Activated T-cell treated with anti-CD3 and anti-CD28 coated beads, Interleukin-2, amount 50 U/mL, for 24 hours (primary cell): ENCODE measurements at places on chromosomes 2 and 18.

GRCh38 chr2:10042301-10043161 lies 819 bp upstream of the KLF11 start:
- peaks cover 8% of the 10 kb centered on the region for H3K36me3 ChIP-seq
- peaks cover 21% of the 10 kb centered on the region for H3K4me1 ChIP-seq
- H3K4me3 ChIP-seq: peak overlapping the region; percentile 69
- H3K27ac ChIP-seq: peak overlapping the region; percentile 88
- peak; percentile 57 for DNase-seq

DNA sequence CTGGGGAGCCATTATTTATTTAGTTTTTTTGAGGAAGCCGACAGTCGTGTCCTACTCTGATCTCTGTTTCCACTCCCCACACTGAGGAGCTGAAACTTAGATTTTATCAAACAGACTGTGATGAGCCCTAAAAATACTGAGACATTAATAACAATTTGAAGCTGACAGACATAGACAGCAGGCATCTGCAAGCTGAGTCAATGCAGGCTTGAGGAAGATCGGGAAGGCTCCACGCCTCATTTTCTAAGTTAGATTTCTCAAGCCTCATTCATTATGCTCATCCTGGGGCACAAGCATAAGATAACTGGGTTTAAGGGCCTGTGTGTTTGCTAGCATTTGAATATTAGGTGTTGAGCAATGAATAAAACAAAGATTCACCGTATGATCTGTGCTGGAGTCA lies 26.3 kb downstream of the EFR3B start:
- H3K4me1 ChIP-seq: peaks cover 9% of the 10 kb centered on the region
- H3K36me3 ChIP-seq: no peaks in the 10 kb centered on the region
- H3K27me3 ChIP-seq: no peaks in the 10 kb centered on the region
- no peak overlapping the region for H3K4me3 ChIP-seq
- no peak overlapping the region for H3K27ac ChIP-seq

- peaks cover 2% of the 10 kb centered on the region for H3K4me1 ChIP-seq
- DNase-seq: no peak
- H3K27me3 ChIP-seq: no peaks in the 10 kb centered on the region
- H3K4me3 ChIP-seq: no peak overlapping the region
- no peak overlapping the region for H3K27ac ChIP-seq
Measured at GRCh38 chr18:3481696-3482210, 31.8 kb downstream of the TGIF1 start.

DNA sequence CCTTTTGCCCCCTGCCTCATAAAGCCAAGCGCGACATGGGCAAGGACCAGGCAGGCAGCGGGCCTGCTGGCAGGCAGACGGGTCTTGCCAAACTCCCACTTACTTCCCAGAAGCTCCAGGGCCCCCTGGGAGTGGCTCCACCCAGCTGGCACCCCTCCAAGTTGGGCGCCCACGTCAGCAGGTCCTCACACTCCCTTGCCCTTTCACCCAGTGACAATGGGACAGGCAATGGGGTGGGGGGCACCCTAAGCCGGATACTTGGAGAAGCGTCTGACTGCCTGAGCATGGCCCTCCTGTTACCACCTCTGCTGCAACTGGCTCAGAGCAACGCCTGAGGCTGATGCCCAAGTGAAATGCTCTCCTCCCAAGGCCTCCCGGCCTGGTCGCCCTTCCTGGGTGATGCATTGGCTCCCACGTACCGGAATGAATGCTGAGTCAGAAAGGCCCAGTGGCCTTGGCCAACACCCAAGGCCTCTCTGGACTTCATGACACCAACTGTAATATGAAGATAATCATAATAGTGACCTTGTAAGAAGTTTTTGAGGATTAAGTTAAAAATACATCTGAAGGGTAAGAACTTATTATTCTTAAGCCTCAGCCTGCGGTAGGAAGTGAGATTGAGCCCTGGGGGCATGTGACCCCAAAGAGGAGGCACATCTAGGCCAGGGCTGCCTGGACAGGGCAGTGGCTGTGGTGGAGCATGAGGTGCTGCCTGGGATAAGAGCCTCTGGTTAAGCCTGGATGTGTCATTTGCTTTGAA lies 31.6 kb downstream of the KCNK3 start:
- H3K4me3 ChIP-seq: no peak overlapping the region
- no peak overlapping the region for H3K27ac ChIP-seq
- no peak for DNase-seq
- H3K4me1 ChIP-seq: no peaks in the 10 kb centered on the region
- H3K27me3 ChIP-seq: peaks cover 19% of the 10 kb centered on the region
- no peaks in the 10 kb centered on the region for H3K36me3 ChIP-seq

GRCh38 chr2:134453973-134454372 lies 200.1 kb downstream of the MGAT5 start:
- H3K27me3 ChIP-seq: no peaks in the 10 kb centered on the region
- H3K27ac ChIP-seq: no peak overlapping the region
- H3K36me3 ChIP-seq: peaks cover 46% of the 10 kb centered on the region
- no peaks in the 10 kb centered on the region for H3K4me1 ChIP-seq

DNA sequence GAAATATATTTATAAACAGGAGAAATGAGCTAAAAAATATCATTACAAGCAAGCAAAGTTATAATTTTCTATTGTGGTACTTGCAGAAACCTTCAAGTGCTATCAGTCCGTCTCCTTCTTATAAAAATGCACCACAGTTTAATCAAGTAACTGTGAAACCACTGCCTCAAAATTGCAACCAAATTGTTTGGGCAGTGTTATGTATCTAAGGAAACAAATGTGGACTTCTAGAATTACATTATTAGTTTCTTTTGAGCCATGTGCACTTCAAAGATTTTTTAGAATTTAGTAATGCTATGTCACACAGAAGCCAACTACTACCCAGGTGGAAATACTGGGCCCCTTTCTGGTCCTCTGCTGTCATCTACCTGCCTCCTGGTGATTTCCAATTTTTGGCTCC lies 495.6 kb downstream of the NYAP2 start:
- H3K4me3 ChIP-seq: no peak overlapping the region
- DNase-seq: no peak
- peaks cover 27% of the 10 kb centered on the region for H3K27me3 ChIP-seq
- no peaks in the 10 kb centered on the region for H3K4me1 ChIP-seq
- no peaks in the 10 kb centered on the region for H3K36me3 ChIP-seq
- no peak overlapping the region for H3K27ac ChIP-seq

DNA sequence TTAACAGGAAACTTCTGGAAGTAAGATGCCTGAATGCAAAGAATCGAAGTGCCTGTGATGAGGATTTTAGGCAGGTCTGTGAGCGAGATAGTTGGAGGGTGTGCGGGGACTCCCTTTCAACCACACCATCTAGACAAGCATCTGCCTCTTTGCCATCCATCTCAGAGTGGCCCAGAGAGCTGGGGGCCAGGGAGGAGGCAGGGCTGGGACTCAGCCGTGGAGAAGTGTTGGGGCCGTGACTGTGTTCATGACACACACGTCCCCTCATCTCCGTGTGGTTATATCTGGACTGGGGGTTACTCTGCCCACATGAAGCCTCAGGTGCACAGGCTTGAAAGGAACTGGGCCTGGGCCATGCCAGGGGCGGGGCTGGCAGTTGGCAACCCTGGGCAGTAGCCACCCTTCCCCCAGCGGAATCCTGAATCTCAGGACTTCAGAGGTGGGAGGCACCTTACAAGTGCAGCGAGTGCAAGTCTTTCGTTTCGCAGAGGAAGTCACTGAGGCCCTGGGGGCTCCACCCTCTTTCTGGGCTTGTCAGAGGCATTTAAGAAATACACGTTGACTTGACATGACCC lies 112.5 kb downstream of the SLC4A3 start:
- DNase-seq: no peak
- peaks cover 8% of the 10 kb centered on the region for H3K27me3 ChIP-seq
- H3K4me1 ChIP-seq: no peaks in the 10 kb centered on the region

- no peaks in the 10 kb centered on the region for H3K27me3 ChIP-seq
- no peak overlapping the region for H3K27ac ChIP-seq
- no peaks in the 10 kb centered on the region for H3K36me3 ChIP-seq
- H3K4me3 ChIP-seq: no peak overlapping the region
- DNase-seq: peak; percentile 55
Measured at GRCh38 chr2:109057686-109058085, 68.7 kb upstream of the EDAR start.

GRCh38 chr2:170341684-170342623 lies 164.0 kb downstream of the MYO3B start:
- H3K4me3 ChIP-seq: no peak overlapping the region
- H3K27ac ChIP-seq: no peak overlapping the region
- no peaks in the 10 kb centered on the region for H3K36me3 ChIP-seq
- H3K27me3 ChIP-seq: peaks cover 4% of the 10 kb centered on the region

DNA sequence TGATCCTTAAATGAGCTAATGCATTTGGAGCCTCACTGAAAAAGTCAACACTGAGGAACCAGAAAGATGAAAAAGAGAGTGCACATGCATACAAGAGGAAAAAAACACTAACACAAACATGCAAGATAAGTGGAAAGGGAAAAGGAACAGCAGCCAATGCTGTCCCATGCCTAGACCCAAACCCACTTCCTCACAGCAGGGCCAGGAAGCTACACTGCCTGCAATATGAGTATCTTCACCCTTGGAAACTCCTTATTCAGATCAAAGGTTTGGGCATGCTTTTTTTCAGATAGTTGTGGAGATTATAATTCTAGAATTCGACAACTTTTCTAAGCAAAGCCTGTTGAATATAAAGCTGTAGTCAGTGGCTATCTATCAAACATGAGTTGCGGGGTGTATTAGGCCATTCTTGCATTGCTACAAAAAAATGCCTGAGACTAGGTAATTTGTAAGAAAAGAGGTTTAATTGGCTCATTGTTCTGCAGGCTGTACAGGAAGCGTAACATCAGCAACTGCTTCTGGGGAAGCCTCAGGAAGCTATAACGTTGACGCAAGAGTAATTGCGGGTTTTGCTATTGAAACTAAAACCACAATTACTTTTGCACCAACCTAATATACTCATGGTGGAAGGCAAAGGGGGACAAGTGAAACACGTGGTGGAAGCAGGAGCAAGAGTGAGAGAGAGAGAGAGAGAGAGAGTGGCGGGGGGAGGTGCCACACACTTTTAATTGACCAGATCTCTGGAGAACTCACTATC lies 138.2 kb downstream of the MBD2 start:
- DNase-seq: no peak
- peaks cover 14% of the 10 kb centered on the region for H3K4me1 ChIP-seq
- no peaks in the 10 kb centered on the region for H3K36me3 ChIP-seq
- peak overlapping the region; percentile 57 for H3K27ac ChIP-seq

- H3K4me3 ChIP-seq: no peak overlapping the region
- no peaks in the 10 kb centered on the region for H3K4me1 ChIP-seq
- no peak overlapping the region for H3K27ac ChIP-seq
- no peaks in the 10 kb centered on the region for H3K36me3 ChIP-seq
Measured at GRCh38 chr2:158815166-158815565, 20.0 kb downstream of the DAPL1 start.

- H3K4me1 ChIP-seq: no peaks in the 10 kb centered on the region
- H3K27ac ChIP-seq: no peak overlapping the region
- no peak for DNase-seq
- H3K27me3 ChIP-seq: peaks cover 5% of the 10 kb centered on the region
- H3K36me3 ChIP-seq: no peaks in the 10 kb centered on the region
Measured at GRCh38 chr2:135030826-135031225, 16.4 kb downstream of the MAP3K19 start.

DNA sequence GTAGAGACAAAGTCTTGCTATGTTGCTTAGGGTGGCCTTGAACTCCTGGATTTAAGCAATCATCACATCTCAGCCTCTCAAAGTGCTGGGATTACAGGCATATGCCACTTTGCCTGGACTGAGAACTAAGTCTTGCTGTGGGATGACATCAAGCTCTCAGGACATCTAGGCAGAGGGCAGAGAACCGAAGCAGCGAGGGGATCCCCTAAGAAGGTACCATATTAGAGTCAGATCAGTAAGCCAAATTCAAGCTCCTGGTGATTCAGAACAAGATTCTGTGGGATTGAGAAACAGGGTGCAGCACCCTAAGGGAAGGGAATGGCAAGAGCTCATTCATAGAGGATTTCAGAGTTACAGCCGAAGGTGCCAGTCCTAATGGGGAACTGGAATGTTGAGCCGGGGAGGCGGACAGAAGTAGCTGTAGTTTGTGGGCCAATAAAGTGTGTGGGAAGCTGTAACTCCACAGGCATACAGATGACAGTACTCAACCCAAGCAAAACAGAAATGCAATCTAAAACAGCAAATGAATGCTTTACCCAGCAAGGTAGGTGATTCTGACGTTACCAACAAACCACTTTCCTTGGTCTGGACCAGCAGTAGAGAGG lies 30.9 kb downstream of the EPHA4 start:
- no peak overlapping the region for H3K4me3 ChIP-seq
- no peak overlapping the region for H3K27ac ChIP-seq
- H3K27me3 ChIP-seq: no peaks in the 10 kb centered on the region

DNA sequence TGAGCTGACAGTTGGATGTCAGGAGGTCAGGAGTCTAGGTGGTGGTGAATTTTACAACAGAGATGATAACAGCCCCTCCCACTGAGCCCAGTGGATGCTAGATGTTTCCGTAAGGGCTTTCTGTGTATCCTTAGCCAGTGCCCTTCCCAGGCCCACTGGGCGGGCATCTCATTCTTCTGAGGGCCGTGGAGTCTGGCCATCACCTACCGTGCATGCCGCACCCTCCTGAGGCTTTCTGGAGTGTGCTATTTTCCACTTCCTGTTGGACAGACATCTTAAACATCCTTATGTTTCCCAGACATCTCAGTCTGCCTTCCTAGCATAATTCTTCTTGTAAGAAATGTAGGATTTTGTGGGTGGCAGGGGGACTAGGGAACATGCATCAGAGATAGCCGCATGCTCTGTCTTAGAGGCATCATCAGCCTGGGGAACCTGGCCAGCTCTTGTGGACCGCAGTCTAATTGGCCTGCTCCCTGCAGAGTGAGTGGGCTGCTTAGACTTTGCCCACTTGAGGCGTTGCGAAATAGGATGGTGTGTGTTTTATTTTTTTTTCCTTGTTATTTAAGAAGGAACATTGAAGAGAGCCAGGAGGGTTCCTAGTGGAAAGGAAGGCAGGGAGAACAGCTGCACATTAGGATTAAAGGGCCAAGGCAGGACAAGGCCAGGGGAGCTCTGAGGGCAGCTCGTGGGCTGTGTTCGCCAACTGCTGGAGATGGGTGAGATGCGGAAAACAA lies 135.8 kb downstream of the SH3RF3 start:
- H3K27me3 ChIP-seq: no peaks in the 10 kb centered on the region
- no peak for DNase-seq
- no peak overlapping the region for H3K4me3 ChIP-seq
- H3K36me3 ChIP-seq: no peaks in the 10 kb centered on the region
- H3K27ac ChIP-seq: no peak overlapping the region
- peaks cover 5% of the 10 kb centered on the region for H3K4me1 ChIP-seq

DNA sequence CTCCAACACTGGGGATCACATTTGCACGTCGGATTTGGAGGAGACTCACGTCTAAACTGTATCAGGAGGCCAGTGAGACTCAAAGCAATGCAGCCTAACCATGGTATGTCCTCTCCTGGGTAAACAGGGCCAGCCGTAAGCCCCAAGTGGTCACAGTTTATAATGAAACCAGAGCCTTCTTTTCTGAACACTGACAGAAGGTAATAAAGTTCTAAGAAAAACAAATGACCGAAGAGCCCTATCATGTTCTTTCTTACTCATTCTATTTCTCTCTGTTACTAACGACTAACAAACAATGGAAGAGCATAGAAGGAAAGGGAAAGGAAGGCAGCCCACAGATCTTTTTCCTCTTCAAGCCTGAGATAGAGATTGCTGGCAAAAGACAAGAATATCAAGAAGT lies 796.8 kb upstream of the SOX11 start:
- H3K27me3 ChIP-seq: no peaks in the 10 kb centered on the region
- H3K36me3 ChIP-seq: no peaks in the 10 kb centered on the region
- no peak overlapping the region for H3K4me3 ChIP-seq

- H3K4me1 ChIP-seq: peaks cover 34% of the 10 kb centered on the region
- H3K36me3 ChIP-seq: no peaks in the 10 kb centered on the region
- no peaks in the 10 kb centered on the region for H3K27me3 ChIP-seq
- H3K4me3 ChIP-seq: no peak overlapping the region
- H3K27ac ChIP-seq: no peak overlapping the region
- no peak for DNase-seq
Measured at GRCh38 chr2:37896319-37896718, 28.8 kb upstream of the RMDN2 start.
